Transverse colon (tissue), 4 donors: ENCODE measurements at places on chromosomes 12 and 14. TPM values are rescaled to one million over a fixed set of nuclear protein-coding genes. Genes with fewer than 3 reads are reported as not detected.
A peak's percentile ranks its signal among the peaks of the same experiment; 100 is the strongest.

SALL2 gene
- total RNA-seq, result 4.6 TPM

PNMA1 gene
- 12.7 TPM for total RNA-seq

DNA sequence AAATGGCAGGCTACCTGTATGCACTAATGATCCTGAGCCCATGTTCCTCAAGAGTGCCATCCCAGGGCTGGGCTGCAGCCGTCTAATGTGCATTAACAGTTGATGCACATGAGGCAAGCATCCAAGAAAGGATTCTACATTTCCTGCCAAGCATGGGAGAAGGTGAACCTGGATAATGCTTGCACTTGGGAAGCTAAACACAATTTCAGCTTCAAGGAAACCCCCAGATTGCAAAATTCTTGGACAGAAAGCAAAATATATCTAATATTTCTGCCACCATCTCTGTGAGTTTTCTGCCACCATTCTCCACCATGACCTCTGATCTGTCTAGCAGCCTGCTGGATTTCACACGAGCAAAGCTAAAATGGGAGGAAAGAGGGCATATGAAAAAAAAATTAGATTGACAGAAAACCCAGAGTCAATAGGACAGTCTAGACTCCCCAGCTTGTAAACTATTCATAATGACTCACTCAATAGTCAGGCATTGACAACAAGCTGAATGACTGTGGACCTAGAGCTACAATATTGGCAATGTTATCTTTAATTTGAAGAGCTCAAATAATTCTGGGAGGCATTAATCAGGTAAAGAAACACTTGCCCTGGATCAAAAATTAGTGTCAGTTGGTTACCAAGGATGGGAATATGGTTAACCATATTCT, 91.9 kb upstream of the BCL2L14 start:
- H3K27me3 ChIP-seq, result no peaks in the 10 kb centered on the region
- no peak overlapping the region for H3K27ac ChIP-seq
- no peaks in the 10 kb centered on the region for H3K36me3 ChIP-seq

- DNase-seq, result no peak
- H3K4me1 ChIP-seq, result no peaks in the 10 kb centered on the region
- no peak overlapping the region for H3K4me3 ChIP-seq
- no peaks in the 10 kb centered on the region for H3K36me3 ChIP-seq
Measured at GRCh38 chr14:66827182-66827581, 319.2 kb downstream of the GPHN start.

LRRIQ1 gene
- total RNA-seq, result not detected

DNA sequence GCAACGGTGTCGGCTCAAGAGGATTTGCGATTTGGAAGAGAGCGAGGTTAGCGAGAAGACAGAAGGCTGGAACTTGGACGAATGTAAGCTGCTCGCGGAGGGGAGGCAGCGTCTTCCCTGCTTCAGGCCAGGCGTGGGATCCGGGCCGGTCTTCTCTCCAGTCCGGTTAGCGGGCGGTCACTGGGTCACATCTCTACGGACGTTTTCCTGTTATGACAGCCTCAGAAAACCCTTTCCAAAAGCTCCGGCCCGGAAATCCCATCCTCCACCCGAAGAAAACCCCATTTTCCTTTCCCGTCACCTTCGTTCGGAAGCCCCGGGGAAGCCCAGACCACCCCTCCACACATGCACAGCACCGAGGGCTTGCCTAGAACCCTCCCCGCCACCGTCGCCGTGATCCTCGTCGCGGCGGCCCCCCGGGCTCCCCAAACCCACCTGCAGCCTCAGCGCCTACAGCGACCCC, 268 bp downstream of the NDUFB1 start:
- H3K36me3 ChIP-seq, result no peaks in the 10 kb centered on the region
- H3K4me3 ChIP-seq, result peak overlapping the region; percentile 96
- DNase-seq, result peak; percentile 39
- peaks cover 20% of the 10 kb centered on the region for H3K4me1 ChIP-seq
- H3K27me3 ChIP-seq, result no peaks in the 10 kb centered on the region

DNA sequence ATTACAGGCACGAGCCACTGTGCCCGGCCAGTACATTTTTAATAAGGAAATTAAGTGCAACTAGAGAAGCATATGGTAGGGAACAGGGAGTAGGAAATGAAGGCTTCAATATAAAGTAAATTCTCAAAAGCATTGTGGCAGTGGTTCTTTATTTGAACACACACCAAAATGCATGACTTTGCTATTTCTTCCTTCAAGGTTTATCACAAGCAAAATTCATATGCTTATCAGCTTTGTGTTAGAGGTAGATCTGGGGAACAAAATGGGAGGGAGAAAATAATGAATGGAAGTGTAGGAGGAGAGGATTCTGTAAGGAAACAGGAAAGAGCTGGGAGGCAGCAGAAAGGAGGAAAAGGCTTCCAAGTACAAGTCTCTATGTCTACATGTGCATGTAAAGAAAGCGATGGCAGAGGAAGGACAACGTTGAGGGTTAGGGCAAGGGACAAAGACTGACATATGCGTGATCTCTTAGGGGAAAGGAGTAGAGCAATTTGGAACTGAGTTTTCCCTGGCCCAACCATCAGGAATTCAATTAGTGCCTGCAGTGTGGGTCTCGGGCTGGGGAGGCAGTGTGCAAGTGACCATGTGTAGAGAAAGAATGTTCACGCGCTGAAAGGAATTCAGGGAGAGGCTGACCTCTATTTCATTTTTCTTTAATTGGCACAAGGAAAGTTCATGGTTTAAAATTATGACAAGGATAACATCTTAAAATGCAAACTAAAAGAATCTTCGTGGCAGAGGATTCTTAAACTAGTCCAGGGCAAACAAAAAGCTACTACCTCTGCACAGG, 22.9 kb upstream of the RASSF8 start:
- H3K36me3 ChIP-seq, result no peaks in the 10 kb centered on the region
- H3K27ac ChIP-seq, result no peak overlapping the region
- no peak overlapping the region for H3K4me3 ChIP-seq
- DNase-seq, result no peak

DNA sequence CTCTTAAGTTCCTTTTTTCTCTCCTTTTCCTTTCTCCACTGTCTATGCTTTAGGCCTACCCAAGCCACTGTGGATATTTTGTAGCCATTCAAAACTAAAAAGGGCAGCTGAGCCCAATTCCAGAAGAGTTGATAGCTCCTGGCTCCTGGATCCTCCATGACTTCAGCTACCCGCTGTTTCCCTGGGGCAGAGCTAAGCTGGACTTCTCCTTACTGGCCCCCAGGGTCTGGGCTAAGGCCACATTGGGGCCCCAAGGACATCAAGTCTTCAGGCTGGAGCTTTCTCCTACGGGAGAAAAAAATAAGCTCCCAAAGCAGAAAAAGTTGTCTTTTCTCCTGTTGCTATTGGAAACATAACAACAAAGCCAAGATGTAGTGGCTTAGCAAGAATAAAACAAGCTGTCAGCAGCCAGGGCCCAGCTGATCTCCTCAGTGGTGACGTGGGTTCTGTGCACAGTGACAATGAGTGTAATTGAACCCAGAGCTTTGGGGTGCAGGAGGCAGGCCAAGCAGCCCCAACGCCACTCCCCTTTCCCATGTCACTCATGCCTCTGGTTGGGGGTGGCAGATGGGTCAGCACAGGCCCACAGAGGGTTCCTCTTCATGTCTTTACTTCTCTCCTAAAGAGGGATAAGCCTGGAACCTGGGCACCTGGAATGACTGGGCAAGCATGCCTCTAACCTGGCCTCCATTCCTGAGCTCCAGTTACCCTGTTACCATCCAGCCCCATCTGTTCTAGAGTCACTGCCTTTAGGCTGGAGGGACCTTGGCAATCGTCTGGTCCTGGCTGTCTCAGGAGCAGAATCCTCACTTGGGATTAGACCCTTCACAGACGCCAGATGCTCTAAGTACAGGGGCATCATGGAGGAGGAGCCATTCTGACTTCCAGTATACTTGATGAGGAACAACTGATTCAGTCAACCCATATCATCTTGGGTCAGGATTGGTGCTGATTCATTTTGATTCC, 171.2 kb downstream of the ZFP36L1 start:
- peaks cover 7% of the 10 kb centered on the region for H3K4me1 ChIP-seq
- H3K27ac ChIP-seq, result peak overlapping the region; percentile 59
- no peak for DNase-seq
- H3K36me3 ChIP-seq, result no peaks in the 10 kb centered on the region
- H3K27me3 ChIP-seq, result no peaks in the 10 kb centered on the region

- H3K27ac ChIP-seq, result no peak overlapping the region
- no peak for DNase-seq
- H3K27me3 ChIP-seq, result no peaks in the 10 kb centered on the region
- no peak overlapping the region for H3K4me3 ChIP-seq
- H3K36me3 ChIP-seq, result no peaks in the 10 kb centered on the region
- no peaks in the 10 kb centered on the region for H3K4me1 ChIP-seq
Measured at GRCh38 chr14:72247896-72248465, 315.8 kb downstream of the RGS6 start.

DNA sequence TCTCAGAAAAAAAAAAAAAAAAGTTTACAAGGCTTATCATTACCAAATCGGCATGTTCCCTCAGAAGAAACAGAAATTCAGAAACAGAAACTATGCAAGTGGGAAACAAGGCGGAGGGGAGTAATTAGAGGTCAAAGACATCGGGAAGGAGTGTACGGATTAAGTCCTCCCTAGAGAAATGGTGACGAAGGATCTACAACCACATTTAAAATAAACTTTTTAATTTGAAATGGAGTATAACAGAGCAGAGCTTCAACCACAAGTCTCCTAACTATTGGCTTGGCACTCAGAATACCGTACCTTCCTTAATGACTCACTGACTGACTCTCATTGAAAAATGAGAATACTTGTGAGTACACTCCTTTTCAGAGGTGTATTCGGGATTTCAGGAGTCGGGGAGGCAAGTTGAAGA, 908 bp downstream of the ENTPD5 start:
- H3K4me3 ChIP-seq, result peak overlapping the region; percentile 65
- no peaks in the 10 kb centered on the region for H3K27me3 ChIP-seq
- H3K36me3 ChIP-seq, result no peaks in the 10 kb centered on the region
- H3K4me1 ChIP-seq, result peaks cover 10% of the 10 kb centered on the region
- peak overlapping the region; percentile 98 for H3K27ac ChIP-seq

DNA sequence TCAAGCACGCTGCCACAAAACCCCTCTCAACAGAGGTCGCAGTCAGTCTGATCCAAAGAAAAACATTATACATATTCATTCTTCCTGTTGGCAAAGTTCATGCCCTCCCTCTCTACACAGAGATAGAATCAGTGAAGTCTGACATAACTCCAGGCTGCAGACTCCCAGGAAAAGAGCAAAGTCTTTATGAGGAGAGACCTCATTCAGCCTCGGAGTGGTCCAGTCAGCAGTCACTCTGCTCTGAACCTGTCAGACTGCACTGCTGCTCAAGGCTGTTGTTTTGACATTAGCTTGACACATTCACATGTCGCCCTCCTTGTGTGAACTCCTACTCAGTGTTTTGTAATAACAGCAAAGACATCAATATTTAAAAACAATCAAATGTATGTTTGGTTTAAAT, 241.2 kb upstream of the G2E3 start:
- no peaks in the 10 kb centered on the region for H3K27me3 ChIP-seq
- H3K4me3 ChIP-seq, result no peak overlapping the region
- H3K27ac ChIP-seq, result no peak overlapping the region
- no peak for DNase-seq
- no peaks in the 10 kb centered on the region for H3K4me1 ChIP-seq
- no peaks in the 10 kb centered on the region for H3K36me3 ChIP-seq

TMEM132C gene
- 0.75 TPM for total RNA-seq

- H3K27ac ChIP-seq, result no peak overlapping the region
- no peak overlapping the region for H3K4me3 ChIP-seq
- H3K36me3 ChIP-seq, result no peaks in the 10 kb centered on the region
- H3K4me1 ChIP-seq, result peaks cover 1% of the 10 kb centered on the region
Measured at GRCh38 chr12:124302241-124302806, 7.4 kb downstream of the RFLNA start.
